ENCODE measurements at places on chromosomes 3 and 15.

- DNase-seq, result no peak
These were observed 6.6 kb downstream of the TM6SF1 start for GRCh38 chr15:83113881-83114674.

DNA sequence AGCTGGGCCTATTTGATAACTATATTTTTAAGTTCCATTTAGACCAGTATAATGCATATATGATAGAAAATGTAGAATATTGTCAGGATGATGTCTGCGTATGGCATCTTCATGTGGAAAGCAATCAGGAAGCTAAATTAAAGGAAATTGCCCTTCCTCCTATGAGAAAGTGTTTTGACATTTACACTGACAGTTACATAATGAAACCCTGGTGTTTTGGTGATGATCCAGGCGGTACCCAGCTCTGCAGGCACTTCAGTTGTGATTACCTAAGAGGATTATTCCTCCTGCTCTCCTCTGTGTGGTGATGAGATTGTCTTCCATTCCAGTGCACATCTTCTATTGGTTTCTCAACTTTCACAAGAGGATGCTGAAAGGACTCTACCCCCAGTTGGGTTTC is 126.5 kb upstream of the MITF start:
- DNase-seq, result no peak

DNA sequence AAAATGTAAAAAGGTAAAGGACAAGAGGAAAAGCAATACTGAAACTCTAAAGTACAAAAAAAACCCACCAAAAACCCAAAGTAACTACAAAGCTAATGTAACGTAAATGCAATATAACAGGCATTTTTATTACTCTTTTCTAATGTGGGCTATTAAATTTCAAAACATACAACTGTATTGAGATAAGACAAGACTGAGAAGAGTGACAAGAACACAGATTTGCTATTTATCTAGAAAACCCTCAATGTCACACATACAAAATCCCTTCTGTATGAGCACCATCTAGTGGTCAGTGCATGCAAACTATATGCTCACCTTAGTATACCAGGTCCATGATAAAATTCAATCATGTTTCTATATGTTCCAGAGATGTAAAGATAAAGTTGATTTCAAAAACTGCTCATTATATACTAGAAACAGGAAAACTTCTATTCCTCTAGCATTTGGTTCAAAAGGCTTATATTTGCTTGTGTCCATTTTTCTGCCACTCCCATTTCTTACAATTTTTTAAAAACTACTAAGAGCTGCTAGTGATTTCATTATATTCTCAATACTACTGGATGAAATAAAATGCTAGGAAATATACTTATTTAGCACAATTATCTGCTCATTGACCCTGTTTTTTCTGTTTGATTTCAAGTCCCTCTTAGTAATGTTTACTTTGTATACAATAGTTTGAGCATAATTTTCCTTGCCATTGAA is 111.4 kb downstream of the DLG1 start:
- no peak for DNase-seq

DNA sequence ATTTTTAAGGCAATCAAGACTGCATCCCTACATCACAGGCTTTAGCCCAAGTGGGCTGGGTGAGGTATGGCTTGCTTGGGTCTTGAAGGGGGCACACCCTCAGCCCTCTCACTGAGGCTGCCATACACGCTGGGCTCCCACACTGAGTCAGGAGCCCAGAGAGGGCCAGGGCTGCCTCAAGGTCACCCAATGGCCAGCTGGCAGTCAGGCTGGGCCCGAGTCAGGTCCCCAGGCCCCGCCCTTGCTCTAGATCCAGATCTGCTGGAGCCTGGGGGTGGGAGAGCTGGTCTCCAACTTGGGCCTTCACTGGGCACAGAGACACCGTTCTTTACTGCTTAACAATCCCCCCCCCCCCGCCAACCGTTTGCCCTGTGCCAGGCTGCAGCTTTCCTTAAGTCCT is 88.1 kb downstream of the IQSEC1 start:
- DNase-seq, result no peak

GRCh38 chr3:154889227-154889634 is 190.9 kb upstream of the MME start:
- no peak for DNase-seq

- DNase-seq, result no peak
These were observed 33.2 kb downstream of the ITGB5 start for GRCh38 chr3:124854009-124854408.

- DNase-seq, result no peak
These were observed 48.8 kb upstream of the SRGAP3 start for GRCh38 chr3:9298236-9298635.

- no peak for DNase-seq
These were observed 60.8 kb upstream of the ARHGEF3 start for GRCh38 chr3:56862352-56863062.

DNA sequence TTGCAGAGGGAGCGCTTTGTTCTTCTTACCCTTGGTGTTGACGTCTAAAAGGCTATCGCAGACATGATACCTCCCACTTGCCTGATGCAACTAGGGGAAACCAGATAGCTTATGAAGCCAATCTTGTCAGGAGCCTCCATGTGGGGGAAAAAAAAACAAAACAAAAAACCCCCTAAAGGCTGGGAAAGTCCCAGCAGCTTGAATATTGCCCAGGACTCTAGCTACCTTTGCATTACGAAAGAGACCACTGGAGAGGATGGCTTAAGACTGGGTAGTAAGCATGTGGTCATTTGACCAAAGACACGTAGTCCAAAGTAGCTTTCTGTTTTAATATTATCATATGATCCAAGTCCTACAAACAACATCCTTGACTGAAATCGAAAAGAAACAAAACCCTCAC is 120.7 kb upstream of the WNT5A start:
- DNase-seq, result no peak

DNA sequence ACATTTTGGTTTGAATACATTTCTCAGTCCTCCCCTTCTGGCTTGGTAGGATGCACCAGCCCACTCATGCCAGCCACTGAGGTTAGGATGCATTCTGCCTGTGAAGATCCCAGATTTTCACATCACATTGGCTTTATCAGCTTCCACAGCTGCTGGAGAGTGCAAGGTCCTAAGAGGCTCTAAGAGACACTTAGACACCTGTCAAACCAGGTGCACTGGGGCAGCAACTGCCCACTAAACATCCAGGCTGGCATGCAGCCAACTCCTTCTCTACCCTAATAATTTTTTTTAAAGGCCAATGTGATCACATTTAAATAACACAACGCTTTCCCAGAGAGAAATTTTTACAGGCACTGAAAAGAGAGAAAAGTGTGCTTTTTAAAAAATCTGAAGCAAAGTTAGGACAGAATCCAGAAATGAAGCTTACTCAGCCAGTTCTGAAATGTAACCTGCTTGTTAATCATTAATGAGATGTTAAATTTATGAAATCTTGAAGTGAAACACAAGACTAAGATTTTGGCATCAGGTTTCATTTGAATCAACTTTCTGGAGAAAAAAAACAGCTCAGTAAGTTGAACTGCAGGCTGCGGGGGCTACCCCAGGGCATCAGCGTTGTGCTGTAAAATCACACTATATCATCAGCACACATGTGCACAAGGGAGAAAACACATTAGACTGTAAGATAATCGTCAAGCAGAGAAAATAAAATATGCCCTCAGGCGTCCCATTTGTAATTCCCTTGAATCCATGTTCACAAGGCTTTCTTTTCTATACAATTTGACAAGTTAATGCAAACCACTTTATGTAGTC is 312.9 kb downstream of the ZBBX start:
- DNase-seq, result no peak

- no peak for DNase-seq
These were observed 222.1 kb upstream of the POU1F1 start for GRCh38 chr3:87498358-87499080.

- no peak for DNase-seq
These were observed 1.9 kb downstream of the IVD start for GRCh38 chr15:40407330-40407990.
